ENCODE measurements at places on chromosomes 5 and 9. TPM values are rescaled to one million over a fixed set of nuclear protein-coding genes. Genes with fewer than 3 reads are reported as not detected.

GRCh38 chr5:151695464-151695863 lies 8.7 kb upstream of the SPARC start:
- H3K27me3 ChIP-seq = no peaks in the 10 kb centered on the region
- no peaks in the 10 kb centered on the region for H3K36me3 ChIP-seq
- H3K4me3 ChIP-seq = no peak overlapping the region
- peak overlapping the region; percentile 94 for H3K27ac ChIP-seq
- H3K4me1 ChIP-seq = peaks cover 41% of the 10 kb centered on the region
- DNase-seq = no peak

DNA sequence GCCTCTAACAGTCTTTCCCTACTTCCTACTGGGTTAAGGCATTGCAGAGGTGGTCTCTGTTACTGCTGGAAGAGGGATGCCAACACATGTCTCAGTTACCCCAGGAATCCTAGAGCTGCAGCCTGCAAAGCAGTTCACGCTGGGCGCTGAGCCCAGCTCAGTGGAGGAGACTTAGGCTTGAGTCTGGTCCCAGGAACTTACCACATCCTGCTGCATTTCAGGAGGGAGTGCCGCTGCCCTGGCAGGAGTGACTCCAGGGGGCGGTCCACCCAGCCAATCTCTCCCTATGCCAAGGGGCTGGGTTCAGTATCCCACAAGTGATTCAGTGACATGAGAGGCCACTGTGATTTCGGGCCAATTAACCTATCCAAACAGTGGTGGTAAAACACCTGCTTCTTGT lies 7.6 kb downstream of the TTC16 start:
- peaks cover 4% of the 10 kb centered on the region for H3K27me3 ChIP-seq
- H3K4me3 ChIP-seq = no peak overlapping the region
- DNase-seq = peak; percentile 66
- H3K27ac ChIP-seq = no peak overlapping the region
- H3K36me3 ChIP-seq = no peaks in the 10 kb centered on the region

GRCh38 chr5:167412556-167412955 lies 878.9 kb upstream of the WWC1 start:
- no peak for DNase-seq
- no peaks in the 10 kb centered on the region for H3K4me1 ChIP-seq
- no peaks in the 10 kb centered on the region for H3K36me3 ChIP-seq
- H3K27me3 ChIP-seq = no peaks in the 10 kb centered on the region

- H3K27ac ChIP-seq = no peak overlapping the region
- no peaks in the 10 kb centered on the region for H3K4me1 ChIP-seq
- peak; percentile 20 for DNase-seq
- no peaks in the 10 kb centered on the region for H3K27me3 ChIP-seq
- no peak overlapping the region for H3K4me3 ChIP-seq
Observed at GRCh38 chr5:39650008-39650762, 225.4 kb upstream of the DAB2 start.

DNA sequence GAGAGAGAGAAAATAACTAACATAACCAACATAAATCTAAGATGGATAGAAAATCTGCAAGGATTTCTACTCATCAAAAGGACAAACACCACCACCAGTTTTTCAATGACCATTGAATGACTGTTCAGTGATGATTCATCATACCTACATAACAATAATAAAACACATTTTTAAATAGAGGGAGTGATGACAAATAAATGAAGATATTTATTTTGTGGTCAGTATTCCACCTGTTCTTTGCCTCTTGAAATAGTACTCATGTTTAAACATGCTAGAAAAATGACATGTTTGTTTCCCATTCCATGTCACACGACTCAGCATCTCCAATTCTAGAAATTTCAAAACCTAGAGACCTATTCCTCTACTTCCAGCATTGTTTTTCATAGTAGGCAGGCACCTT lies 34.6 kb upstream of the ADAMTS16 start:
- no peak for DNase-seq
- no peak overlapping the region for H3K4me3 ChIP-seq
- no peaks in the 10 kb centered on the region for H3K4me1 ChIP-seq
- no peak overlapping the region for H3K27ac ChIP-seq

DNA sequence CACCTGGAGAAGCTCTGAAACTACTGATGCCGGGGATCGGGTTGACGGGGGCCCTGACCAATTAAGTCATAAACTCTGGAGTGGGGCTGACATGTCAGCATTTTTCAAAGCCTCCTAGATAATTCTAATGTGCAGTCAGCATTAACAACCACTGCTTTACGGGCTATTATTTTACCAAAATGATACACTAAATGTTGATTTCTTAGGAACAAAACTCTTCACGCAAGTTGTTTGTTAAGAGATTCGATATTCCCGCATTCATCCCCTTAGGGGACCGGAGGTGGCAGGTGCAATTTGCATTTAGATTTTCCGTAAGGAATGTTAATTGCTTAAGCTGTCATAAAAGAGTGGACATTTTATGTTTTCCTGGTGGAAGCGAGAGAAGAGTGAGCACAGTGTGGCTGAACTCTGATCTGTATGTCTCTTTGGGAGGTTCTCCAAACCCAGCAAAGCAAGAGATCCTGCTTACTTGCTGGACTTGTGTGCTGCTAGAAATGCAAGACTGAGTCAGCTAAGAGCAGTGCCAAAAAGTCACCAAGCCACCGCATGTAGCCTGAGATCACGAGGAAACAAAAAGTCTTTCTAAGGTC lies 77.6 kb downstream of the UGCG start:
- H3K27me3 ChIP-seq = no peaks in the 10 kb centered on the region
- peaks cover 3% of the 10 kb centered on the region for H3K4me1 ChIP-seq
- peak; percentile 66 for DNase-seq
- H3K27ac ChIP-seq = no peak overlapping the region
- H3K36me3 ChIP-seq = no peaks in the 10 kb centered on the region
- H3K4me3 ChIP-seq = no peak overlapping the region

GRCh38 chr5:132813599-132814502 lies 749 bp downstream of the SOWAHA start:
- H3K27me3 ChIP-seq = peaks cover 34% of the 10 kb centered on the region
- H3K36me3 ChIP-seq = no peaks in the 10 kb centered on the region
- no peak for DNase-seq
- no peak overlapping the region for H3K27ac ChIP-seq

GRCh38 chr5:179765400-179765799 lies 28.4 kb upstream of the LTC4S start:
- H3K4me1 ChIP-seq = peaks cover 35% of the 10 kb centered on the region
- DNase-seq = peak; percentile 85
- peak overlapping the region; percentile 82 for H3K27ac ChIP-seq
- no peaks in the 10 kb centered on the region for H3K27me3 ChIP-seq
- H3K36me3 ChIP-seq = peaks cover 31% of the 10 kb centered on the region
- no peak overlapping the region for H3K4me3 ChIP-seq

DNA sequence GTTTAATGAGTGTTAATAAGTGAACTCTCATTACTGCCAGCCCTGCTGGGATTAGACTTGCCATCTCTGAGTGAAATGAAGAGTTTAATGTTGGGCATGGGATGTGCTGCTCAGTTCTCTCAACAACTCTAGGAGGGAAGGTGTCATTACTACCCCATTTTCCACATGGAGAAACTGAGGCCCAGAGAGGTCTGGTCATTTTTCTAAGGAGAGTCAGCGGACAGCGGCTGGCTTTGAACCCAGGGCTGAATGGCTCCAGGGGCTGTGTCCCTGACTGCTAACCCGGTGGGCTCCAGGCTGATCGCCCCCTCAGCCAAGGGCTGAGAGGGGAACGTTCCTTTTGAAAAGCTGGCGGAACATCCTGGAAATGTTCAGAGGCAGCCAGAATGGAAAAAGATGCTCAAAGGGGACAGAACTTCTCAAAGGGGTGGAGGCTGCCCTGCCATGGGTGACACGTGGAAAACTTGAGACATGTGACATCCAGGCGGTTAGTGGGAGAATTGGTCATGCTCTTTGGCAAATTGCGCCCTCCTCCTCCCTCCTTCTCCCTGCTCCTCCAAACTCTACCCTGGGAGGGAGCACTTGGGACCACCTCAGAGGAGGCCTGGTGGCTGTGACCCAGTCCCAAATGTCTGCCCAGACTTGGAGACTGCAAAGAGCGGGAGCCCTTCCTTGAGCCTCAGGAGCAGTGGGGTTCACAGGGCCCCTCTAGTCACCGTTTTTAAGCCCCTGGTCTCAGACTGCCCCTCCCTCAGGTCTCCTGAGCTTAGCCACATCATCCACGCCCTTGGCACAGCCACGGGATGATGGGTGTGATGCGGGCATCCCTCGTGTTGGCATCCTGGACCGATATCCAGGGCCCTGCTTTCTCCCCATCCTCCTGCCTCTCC lies 28.7 kb downstream of the DNM1 start:
- DNase-seq = no peak
- no peak overlapping the region for H3K4me3 ChIP-seq
- H3K27me3 ChIP-seq = no peaks in the 10 kb centered on the region
- H3K4me1 ChIP-seq = no peaks in the 10 kb centered on the region
- no peaks in the 10 kb centered on the region for H3K36me3 ChIP-seq

DNA sequence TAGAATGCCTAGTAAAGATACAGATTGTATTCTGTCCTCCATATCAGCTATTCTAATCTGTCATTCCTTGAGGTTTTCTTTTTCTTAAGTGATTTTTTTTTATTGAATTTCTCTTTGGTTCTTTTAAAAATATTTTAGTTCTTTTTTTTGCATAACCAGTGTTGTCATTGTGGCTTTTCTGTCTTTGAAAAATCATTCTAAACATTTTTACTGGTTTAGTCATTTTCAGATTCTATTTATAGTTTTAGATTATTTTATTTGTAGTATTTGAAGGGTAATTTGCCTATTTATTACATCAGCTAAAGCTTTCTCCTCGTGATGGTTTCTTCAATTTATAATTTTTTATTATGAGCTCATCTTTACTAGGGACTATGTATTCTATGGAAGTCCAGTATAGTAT lies 78.1 kb downstream of the NDUFAF2 start:
- no peaks in the 10 kb centered on the region for H3K27me3 ChIP-seq
- DNase-seq = peak; percentile 73
- H3K36me3 ChIP-seq = no peaks in the 10 kb centered on the region
- peaks cover 3% of the 10 kb centered on the region for H3K4me1 ChIP-seq

DNA sequence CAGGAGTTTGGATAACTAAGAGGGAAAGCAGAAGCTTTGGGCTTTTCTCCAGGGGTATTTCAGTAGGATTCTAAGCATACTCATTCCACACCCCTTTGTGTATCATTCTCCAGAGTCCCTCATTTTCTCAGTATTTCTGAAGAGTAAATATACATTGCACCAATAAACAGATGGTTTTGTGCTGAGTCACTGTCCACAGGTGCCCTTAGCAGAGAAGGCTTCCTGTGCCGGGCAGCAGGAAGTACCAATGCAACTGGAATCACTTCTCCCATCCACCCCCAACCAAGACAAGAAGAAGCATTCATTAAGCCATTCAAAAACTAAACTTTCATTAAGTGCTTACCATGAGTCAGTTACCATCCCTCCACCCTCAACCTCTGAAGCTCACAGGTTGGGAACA lies 3.6 kb upstream of the CCNJL start:
- H3K27me3 ChIP-seq = peaks cover 11% of the 10 kb centered on the region
- peaks cover 2% of the 10 kb centered on the region for H3K4me1 ChIP-seq
- H3K4me3 ChIP-seq = no peak overlapping the region
- H3K27ac ChIP-seq = no peak overlapping the region
- peak; percentile 73 for DNase-seq

DNA sequence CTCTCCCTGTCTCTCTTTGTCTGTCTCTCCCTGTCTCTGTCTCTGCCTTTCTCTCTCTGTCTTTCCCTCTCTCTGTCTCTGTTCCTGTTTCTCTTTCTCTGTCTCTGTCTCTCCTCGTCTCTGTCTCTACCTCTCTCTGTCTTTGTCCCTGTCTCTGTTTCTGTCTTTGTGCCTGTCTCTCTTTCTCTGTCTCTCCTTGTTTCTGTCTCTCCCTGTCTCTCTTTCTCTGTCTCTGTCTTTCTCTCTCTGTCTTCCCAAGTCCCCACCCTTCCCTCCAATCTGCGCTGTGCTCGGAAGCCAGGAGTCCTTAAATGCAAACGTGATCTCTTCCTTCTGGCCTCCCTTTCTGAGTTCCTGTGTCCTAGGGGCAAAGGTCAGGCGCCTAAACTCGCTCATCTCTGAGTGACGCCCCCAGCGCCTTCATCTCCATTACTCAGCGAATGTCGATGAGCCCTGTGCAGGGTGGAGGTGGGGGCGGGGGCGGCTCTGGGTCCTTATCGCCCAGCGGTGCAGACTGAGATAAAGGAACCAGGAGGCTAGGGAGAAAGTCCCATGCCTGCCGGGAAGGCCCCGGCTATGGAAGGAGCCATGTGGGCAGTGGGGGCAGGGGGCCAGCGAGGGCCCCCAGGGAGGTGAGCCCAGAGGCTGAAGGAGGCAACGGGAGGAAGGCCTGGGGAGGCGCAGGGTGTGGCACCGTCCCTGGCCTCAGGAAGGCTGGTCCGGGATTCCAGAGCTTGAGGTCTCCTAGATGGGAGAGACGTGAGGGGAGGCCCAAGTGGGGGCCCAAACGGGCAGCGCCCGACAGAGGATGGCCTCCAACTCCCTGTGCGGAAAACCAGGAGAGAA lies 1.5 kb upstream of the SLC6A19 start:
- no peak overlapping the region for H3K27ac ChIP-seq
- H3K4me1 ChIP-seq = peaks cover under 1% of the 10 kb centered on the region
- H3K27me3 ChIP-seq = peaks cover 6% of the 10 kb centered on the region
- H3K4me3 ChIP-seq = no peak overlapping the region

- H3K27ac ChIP-seq = no peak overlapping the region
- DNase-seq = no peak
- no peaks in the 10 kb centered on the region for H3K4me1 ChIP-seq
Observed at GRCh38 chr9:2916382-2916985, 72.6 kb upstream of the PUM3 start.

- no peak for DNase-seq
- H3K36me3 ChIP-seq = no peaks in the 10 kb centered on the region
- H3K27ac ChIP-seq = no peak overlapping the region
- H3K4me1 ChIP-seq = peaks cover 2% of the 10 kb centered on the region
Observed at GRCh38 chr9:70502690-70503089, 88.2 kb upstream of the KLF9 start.

- DNase-seq = peak; percentile 65
- no peak overlapping the region for H3K27ac ChIP-seq
- H3K4me3 ChIP-seq = no peak overlapping the region
- peaks cover 4% of the 10 kb centered on the region for H3K4me1 ChIP-seq
- H3K36me3 ChIP-seq = no peaks in the 10 kb centered on the region
Observed at GRCh38 chr5:65013166-65013565, 244.4 kb downstream of the CWC27 start.

GRCh38 chr5:88396751-88397281 lies 128.2 kb upstream of the TMEM161B start:
- no peak for DNase-seq
- H3K36me3 ChIP-seq = no peaks in the 10 kb centered on the region
- H3K4me3 ChIP-seq = no peak overlapping the region
- no peaks in the 10 kb centered on the region for H3K27me3 ChIP-seq
- no peak overlapping the region for H3K27ac ChIP-seq

Gene APBA1
- 3.8 TPM for total RNA-seq

Gene CDKN2A
- 17.5 TPM for total RNA-seq

Gene FOXD4L5
- under 0.01 TPM for total RNA-seq

Gene ASS1
- total RNA-seq = 31.1 TPM

Gene DOK3
- total RNA-seq = 0.56 TPM

Gene FBXL17
- total RNA-seq = 8.1 TPM

Gene IGIP
- total RNA-seq = 5.0 TPM

Data from IMR-90 (cell line).